Stimulated activated CD4-positive, alpha-beta T cell treated with anti-CD3 and anti-CD28 coated beads, Interleukin-4, amount 100 ng/mL, for 4 hours (primary cell): ENCODE measurements at places on chromosomes 16 and 17.
A peak's percentile ranks its signal among the peaks of the same experiment; 100 is the strongest.

DNA sequence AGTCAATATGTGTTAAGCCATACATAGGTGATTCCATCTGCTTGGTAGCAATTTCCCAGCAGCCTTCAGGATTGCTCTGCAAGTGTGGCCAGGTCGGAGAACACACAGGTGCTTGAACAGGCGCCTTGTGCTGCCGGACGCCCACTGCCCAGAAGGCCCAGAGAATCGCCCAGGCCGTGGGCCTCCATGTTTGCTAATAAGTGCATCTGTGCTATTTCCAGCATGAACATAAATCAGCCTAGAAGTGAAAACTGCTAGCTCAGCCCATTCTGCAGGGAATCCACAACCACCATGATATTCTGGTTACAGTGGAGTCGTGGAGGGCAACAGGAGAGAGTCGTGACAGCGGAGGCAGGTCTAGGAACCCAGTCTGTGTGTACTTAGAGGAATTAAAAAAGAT is 78.1 kb downstream of the ZFHX3 start:
- DNase-seq: no peak

DNA sequence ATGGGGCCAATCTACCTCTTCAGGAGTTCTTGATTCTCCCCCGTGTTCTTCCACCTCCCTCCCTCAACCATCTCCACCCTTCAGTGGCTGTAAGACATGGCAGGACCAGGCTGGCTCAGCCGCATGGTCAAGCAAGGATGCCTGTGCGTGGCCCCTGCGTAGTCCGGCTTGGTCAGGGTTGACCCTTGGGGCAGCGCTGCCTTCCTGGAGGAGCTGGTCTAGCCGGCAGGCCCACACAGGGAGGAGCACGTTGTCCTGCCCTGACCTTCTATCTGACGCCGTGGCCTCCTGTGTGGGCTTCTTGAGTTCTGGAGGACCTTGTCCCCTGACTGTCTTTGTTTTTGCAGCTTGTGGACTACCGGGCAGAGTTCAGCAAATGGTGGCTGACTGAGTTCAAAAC is 169.8 kb downstream of the DNAH9 start:
- DNase-seq: no peak

GRCh38 chr16:30797670-30798309 is 10.8 kb upstream of the ZNF629 start:
- DNase-seq: no peak

GRCh38 chr17:49456183-49456965 is 38.7 kb upstream of the NGFR start:
- DNase-seq: no peak

- DNase-seq: no peak
Measured at GRCh38 chr17:82920150-82920549, 80.3 kb upstream of the ZNF750 start.

- DNase-seq: no peak
Measured at GRCh38 chr16:71352466-71352865, 6.1 kb upstream of the CALB2 start.

- DNase-seq: no peak
Measured at GRCh38 chr17:58189436-58190146, 2.9 kb upstream of the EPX start.

DNA sequence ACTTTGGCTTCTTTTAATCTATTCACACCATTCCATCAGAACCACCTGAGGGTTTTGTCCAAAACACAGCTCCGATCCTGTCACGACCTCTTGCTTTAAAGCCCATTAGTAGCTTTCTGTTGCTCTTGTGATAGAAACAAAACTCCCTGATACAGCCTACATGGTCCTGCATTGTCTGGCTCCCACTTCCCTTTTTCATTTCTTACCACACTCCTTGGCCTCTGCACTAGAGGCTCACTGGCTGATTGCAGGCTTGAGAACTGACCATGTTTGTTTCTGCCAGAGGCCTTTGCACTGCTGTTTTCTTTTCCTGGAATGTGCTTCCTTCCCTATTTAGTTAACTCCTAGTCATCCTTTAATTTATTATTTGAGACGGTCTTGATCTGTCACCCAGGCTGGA is 23.7 kb downstream of the IST1 start:
- DNase-seq: no peak

DNA sequence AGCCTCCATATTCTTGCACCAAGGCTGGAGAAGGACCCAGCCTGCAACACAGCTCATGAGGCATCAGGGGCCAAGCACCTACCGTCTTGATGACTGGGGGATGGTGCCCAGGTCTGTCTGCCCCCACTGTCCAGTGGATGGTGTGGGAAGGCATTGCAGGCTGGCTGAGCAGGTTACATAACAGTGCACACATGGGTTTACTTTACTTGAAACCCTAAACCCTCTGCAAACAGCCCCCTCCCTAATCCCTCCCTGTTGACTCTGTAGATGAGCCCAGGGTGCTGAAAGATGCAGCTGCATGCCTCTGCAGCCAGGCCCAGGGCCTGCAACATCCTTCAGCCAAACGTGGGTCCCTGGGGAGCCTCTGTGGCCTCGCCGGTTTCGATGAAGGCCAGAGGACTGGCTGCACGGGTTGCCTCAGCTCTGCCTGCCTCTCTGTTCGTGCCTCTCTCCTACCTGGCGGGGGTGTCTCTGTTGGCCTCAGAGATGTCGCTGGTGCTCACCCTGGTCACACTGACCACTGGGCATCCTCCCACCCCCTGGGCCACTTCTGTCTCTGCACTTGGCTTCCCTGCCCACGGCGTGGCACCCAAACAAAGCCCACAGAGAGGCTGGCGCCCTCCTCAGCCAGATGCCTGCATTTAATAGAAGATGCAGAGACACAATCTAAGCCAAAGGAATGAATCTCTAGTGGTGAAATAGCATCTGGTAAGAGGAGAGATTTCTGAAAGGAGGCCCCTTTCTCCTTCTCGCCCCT is 95.1 kb downstream of the METRNL start:
- DNase-seq: no peak

DNA sequence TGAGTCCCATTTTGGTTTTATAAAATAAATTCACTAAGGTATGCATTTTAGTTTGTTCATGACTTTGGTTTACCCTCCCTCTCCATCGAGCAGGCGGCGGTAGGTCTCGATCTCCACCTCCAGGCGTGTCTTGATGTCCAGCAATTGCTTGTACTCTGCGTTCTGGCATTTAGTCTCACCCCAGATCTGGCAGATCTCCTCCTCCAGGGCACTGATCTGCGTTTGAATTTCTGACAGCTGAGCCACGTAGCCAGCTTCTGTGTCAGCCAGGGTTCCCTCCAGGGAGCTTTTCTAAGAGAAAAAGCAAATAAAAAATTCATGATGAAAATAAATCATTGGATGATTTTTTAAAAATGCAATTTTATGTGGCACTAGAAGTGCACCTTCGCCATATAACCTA is 4.2 kb downstream of the KRT24 start:
- DNase-seq: no peak

GRCh38 chr16:28974007-28974436 is 556 bp upstream of the SPNS1 start:
- no peak for DNase-seq

GRCh38 chr16:5647051-5647450 is 549.5 kb upstream of the EEF2KMT start:
- no peak for DNase-seq

DNA sequence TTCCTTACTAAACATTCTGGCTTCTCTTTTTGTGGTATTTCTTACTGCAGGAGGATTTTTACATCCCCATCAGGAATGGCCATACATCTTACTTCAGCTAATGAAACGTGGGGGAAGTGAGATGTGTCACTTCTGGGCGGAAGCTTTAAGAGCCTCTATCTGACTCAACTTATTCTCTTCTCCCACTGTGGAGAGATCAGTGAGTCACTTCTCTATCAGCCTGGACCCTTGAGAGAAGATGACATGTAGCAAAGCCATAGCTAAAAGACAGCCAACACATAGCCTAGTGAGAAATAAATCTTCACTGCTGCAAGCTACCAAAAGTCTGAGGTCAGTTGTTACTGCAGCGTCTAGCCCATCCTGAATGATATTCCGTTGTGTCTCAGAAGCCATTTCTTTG is 1066.7 kb upstream of the RBFOX1 start:
- no peak for DNase-seq

- DNase-seq: no peak
Measured at GRCh38 chr16:51450909-51451308, 299.8 kb upstream of the SALL1 start.

GRCh38 chr17:81515530-81516041 is 3.0 kb upstream of the ACTG1 start:
- DNase-seq: no peak

DNA sequence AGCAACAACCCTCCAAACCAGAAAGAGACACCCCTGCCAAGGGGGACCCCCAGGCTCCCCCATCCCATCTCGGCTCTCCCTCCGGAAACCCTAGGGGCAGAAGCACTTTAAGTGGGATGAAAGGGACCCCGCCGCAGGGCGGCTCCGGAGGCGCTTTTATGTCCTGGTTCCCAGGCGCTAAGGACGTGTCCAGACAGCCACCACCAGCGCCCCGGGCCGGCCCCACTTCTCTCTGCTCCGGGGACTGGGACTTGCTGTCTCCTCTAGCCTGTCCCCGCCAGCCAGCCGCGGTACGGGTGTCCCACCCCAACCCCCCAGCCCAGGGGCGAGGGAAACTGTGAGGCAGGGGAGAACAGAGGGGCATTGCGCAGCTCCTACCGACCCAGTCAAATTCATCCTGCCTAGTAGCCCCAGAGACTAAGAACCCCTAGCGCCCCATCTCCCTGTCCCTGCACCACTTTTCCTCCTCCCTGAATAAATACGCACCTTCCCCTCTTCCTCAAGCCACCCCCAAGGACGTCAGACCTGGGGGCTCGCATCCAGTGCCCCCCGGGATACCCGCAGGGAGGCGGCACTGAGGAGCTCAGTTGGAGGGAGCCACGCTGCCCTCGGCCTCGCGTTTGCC is 4.1 kb downstream of the SP6 start:
- DNase-seq: no peak

- DNase-seq: no peak
Measured at GRCh38 chr17:45231481-45232116, 9.9 kb downstream of the FMNL1 start.

DNA sequence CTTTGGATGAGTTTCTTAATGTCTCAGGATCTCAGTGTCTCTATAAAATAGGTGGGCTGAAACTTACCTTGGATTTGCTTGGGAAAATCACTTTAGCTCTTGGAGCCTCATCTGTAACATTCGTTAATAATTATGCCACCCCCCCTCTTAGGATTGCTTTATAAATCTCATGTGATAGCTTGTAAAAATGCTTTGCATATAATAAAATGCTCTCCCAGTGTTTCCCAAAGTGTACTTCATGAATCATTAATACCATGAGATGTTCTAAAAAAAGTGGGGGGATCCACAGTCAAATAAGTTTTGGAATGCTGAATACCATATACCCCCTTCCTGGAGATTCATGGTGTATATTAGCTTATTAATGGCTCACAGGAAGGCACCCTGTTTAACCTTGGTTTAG is 5.2 kb downstream of the KRT39 start:
- no peak for DNase-seq

GRCh38 chr16:84398701-84399100 is 30.4 kb downstream of the ATP2C2 start:
- no peak for DNase-seq

- DNase-seq: no peak
Measured at GRCh38 chr16:52770828-52771227, 223.9 kb upstream of the TOX3 start.

GRCh38 chr17:61406537-61406845 is 6.8 kb downstream of the TBX2 start:
- DNase-seq: no peak

GRCh38 chr16:69542974-69543373 is 22.8 kb upstream of the NFAT5 start:
- no peak for DNase-seq

GRCh38 chr17:57451643-57452042 is 195.3 kb downstream of the MSI2 start:
- DNase-seq: no peak

GRCh38 chr17:1180958-1181752 is 1.4 kb upstream of the ABR start:
- no peak for DNase-seq

DNA sequence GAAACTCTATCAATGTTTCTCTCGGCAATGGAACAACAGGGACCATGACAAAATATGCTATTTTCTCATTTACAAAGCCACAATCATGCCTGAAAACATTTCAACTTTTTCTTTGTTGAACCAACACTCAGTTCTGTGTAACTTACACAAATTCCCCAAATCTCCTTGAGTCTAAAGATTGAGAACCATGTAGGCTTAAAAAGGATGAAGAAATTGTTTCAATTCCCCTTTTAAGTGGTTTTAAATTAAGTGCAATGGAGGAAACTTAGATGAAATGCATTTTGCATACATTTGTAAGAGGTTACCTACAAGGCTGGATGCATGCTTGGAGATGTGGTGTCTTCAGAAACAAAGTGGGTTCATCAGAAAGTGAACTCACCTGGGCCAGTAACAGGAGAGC is 566.4 kb upstream of the CDH11 start:
- no peak for DNase-seq

GRCh38 chr17:15917438-15918027 is 27.4 kb upstream of the ADORA2B start:
- no peak for DNase-seq

DNA sequence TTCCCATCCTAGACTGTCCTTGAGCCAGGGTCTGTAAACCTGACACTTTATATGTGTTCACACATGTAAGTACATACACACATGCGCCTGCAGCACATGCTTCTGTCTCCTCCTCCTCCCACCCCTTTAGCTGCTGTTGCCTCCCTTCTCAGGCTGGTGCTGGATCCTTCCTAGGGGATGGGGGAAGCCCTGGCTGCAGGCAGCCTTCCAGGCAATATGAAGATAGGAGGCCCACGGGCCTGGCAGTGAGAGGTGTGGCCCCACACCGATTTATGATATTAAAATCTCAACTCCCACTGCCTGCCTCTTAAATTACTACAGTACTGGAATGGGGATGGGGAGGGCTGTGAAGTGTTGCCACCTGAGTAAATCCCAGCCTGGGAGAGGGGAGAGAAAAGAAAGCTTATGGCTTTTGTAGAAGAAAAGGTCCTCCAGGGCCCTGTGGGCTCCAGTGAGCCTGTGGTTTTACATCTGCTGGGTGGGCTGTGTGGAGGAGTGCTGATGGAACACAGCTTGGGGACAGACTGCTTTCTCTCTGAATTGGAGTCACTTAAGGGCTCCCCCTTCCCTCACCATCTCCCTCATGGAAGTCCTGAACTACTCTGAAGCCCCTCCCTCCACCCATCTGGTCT is 990 bp upstream of the WNK4 start:
- no peak for DNase-seq

GRCh38 chr17:13421581-13422130 is 180.1 kb downstream of the HS3ST3A1 start:
- DNase-seq: no peak

- no peak for DNase-seq
Measured at GRCh38 chr17:27906226-27906580, 13.0 kb upstream of the LYRM9 start.

GRCh38 chr17:48024149-48025039 is 13.2 kb downstream of the COPZ2 start:
- peak; percentile 17 for DNase-seq

DNA sequence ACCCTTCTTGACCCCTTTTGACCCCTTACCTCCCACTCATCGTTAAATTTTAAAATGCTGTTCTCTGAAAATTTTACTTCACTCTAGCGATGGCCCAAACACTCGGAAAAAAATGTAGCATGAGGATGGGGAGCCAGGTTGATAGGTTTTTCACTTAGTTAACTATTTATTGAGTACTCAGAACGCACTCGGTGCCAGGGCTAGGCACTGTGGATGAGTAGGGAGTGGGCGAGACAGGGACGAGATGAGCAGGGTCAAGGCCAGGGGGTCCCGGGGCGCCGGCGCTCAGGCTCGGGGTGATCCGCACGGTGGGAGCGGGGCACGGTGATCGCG is 392 bp downstream of the ZSCAN32 start:
- DNase-seq: no peak
